Naive thymus-derived CD4-positive, alpha-beta T cell (primary cell): ENCODE measurements at places on chromosomes 7 and 10.

DNA sequence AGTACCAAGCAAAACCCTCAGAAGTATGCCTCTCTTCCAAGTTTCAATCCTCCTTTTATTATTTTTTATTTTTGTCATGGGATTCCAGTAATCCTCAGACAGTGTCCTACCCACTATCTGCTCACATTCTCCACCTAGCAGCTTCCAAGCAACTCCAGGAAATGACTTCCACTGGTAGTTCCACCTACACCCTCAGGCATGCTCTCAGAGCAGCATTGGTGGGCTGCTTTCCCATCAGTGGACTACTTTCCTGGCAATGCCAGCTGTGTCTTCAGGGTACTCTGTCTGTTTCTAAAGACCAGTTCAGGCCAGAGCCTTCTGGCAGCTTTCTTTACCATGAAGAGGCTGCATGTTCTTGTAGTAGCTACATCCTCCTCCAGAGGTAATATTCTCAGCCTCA lies 244.0 kb downstream of the HGF start:
- H3K4me1 ChIP-seq = no peaks in the 10 kb centered on the region
- no peaks in the 10 kb centered on the region for H3K36me3 ChIP-seq
- no peak for DNase-seq
- no peak overlapping the region for H3K27ac ChIP-seq

DNA sequence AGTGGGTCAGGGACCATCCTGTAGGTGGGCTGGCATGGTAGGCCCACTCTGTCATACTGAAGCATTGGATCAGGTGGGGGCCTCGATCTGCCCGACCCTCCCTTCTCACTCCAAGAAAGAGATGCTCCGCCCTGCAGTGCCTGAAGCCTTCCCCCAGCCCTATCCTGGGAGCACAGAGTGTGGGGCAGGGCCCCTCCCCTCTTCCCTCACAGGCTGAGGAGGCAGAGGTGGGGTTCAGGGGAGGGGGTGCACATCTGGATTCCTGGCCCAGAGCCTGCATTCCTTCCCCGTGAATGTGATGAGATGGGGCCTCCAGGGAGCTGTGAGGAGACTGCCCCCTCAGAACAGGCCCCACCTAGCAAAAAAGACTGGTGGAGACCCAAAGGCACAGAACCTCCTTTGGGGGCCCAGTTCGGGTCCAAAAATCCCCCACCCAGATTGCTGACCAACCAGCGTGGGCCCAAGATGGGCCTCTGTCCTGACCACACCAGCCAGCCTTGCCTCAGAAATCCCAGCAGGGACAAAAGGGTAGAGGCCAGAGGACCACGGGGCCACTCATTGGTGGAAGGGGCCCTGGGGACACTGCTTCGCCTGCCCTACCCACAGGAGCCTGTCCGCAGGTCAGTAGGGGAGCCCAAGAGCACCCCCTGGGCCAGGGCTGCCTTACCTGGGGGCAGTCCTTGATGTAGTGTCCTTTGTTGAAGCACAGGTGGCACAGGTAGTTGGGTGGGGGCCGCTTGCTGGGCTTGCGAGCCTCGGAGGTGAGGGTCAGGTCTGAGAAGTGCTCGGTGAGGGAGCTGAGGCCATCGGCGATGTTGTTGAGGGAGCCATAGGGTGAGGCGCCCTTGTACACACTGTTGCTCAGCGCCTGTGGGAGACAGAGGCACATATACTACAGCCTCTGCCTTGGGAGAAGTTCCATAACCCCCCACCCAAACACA lies 13.3 kb downstream of the ZCCHC24 start:
- H3K4me1 ChIP-seq = no peaks in the 10 kb centered on the region
- no peak overlapping the region for H3K4me3 ChIP-seq
- no peaks in the 10 kb centered on the region for H3K36me3 ChIP-seq
- H3K27me3 ChIP-seq = no peaks in the 10 kb centered on the region

- H3K27me3 ChIP-seq = no peaks in the 10 kb centered on the region
- H3K36me3 ChIP-seq = no peaks in the 10 kb centered on the region
- no peak for DNase-seq
Observed at GRCh38 chr7:22468609-22469008, 31.4 kb downstream of the STEAP1B start.

- DNase-seq = no peak
- H3K27me3 ChIP-seq = no peaks in the 10 kb centered on the region
- H3K4me3 ChIP-seq = no peak overlapping the region
Observed at GRCh38 chr10:43922335-43923280, 273.9 kb upstream of the ZNF32 start.

DNA sequence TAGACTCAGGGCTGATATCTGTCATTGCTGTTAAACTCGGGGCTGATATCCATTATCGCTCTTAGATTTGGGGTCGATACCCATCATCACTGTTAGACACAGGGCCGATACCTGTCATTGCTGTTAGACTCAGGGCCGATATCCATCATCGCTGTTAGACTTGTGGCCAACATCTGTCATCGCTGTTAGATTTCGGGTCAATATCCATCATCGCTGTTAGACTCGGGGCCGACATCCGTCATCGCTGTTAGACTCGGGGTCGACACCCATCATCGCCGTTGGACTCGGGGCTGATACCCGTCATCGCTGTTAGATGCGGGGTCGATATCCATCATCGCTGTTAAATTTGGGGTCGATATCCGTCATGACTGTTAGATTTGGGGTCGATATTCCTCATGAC lies 54.8 kb downstream of the BEND7 start:
- no peak for DNase-seq
- H3K27ac ChIP-seq = no peak overlapping the region

GRCh38 chr10:126783806-126784557 lies 113.5 kb upstream of the C10orf90 start:
- H3K4me3 ChIP-seq = no peak overlapping the region
- no peak for DNase-seq
- no peak overlapping the region for H3K27ac ChIP-seq
- H3K27me3 ChIP-seq = no peaks in the 10 kb centered on the region
- no peaks in the 10 kb centered on the region for H3K4me1 ChIP-seq
- no peaks in the 10 kb centered on the region for H3K36me3 ChIP-seq
